GM12892 (cell line): ENCODE measurements at places on chromosomes 7 and 10.

DNA sequence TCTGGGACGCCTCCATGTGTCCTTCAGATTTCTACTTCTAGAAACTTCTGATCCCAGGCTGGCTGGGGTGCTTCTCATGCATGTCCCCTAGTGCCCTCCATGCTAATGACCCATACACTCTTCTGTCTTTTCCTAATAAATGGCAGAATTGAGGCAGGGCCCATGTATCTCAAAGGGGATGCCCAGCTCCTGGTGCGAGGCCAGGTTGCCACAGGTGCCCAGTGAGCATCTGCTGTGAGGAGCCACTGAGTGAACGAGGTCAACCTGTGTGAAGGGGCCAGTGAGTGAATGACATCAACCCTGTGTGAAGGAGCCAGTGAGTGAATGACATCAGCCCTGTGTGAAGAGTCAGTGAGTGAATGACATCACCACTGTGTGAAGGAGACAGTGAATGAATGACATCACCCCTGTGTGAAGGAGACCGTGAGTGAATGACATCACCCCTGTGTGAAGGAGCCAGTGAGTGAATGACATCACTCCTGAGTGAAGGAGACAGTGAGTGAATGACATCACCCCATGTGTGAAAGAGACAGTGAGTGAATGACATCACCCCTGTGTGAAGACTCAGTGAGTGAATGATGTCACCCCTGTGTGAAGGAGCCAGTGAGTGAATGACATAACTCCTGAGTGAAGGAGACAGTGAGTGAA lies 478.9 kb downstream of the PTPRN2 start:
- no peak for DNase-seq

- DNase-seq, result no peak
Measured at GRCh38 chr10:102752266-102752930, 8.7 kb downstream of the WBP1L start.

DNA sequence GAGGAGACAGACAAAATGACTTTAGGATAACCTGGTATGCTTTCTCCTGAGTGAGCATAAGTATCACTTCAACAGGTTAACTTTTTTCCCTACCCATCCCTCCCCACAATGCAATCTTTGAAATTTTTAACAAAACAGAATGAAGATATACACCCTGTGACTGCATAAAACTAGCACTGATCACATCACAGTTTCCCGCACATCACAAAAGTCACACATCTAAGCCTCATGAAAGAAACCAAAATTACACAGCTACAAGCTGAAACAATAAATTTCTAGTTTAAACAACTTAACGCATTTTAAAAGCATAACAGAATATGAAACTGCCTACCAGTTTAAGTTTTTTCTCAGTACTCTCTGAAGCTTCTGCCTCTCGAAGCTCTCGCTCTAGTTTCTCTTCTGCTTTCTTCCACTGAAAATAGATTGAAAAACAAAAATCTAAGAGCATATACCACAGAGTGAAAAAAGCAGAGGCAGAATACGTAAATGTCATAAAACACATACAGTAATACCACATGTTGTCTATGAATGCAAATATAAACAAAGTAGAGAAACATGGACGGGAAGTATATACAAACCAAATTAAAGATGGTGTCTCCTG lies 18.1 kb downstream of the NOC3L start:
- peak; percentile 23 for DNase-seq

GRCh38 chr7:70372768-70373515 lies 759.0 kb upstream of the GALNT17 start:
- DNase-seq, result no peak

DNA sequence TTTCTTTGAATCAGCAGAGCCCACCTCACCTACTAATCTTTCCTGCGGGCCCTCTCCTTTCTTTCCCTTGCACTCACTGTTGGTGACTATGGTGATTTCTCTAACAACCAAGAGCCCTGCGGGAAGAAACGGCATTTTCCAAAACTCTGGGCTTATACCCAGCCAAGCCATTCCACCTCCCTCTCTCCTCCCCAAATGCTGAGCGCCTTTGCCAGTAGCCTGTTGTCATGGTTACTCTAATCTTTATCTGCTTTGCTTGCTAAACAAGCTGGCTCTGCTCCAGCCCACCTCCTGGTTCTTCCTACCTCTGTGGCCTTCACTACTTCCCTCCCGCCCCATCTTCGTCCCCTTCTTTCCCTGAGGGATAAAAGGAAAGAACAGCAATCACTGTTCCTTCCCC lies 86.7 kb downstream of the DGKI start:
- no peak for DNase-seq

DNA sequence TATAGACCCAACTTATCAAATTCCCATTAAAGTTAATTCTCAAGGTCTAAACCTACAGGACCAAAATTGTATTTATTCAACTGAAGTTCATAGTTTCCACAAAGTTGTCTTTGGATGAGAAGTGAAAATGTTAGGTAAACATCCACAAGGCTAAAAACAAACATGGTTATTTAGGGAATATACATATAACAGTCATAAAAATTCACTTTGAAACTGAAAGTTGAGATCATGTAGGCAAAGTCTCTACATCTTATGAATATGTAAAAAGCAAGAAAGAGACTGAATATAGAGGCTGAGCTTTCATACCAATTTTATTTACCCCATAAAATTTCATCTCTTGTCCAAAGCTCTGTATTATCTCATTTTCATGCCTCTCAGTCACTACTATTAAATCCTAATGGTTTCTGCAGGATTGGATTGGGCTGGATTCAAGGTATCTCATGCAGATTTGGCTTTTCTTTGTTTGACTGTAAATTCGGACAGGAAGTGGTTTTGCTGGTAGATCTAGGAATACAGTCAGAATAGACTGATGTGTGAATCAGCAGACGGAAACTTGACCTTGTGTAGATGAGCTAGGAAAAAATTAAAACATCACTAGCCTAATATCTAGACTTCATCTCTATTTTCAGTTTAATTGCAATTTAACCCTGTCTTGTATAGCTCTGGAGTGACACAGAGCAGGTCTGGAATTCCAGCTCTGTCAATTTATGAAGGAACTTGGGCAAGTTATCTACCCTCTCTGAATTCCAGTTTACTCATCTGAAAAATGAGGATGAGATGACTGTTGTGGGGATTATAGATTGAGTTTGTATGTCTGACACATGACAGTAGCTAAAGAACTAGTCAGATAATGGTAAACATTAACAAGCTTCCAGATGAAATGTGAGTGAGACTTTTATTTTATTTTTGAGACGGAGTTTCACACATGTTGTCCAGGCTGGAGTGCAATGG lies 27.3 kb upstream of the SKAP2 start:
- DNase-seq, result no peak

DNA sequence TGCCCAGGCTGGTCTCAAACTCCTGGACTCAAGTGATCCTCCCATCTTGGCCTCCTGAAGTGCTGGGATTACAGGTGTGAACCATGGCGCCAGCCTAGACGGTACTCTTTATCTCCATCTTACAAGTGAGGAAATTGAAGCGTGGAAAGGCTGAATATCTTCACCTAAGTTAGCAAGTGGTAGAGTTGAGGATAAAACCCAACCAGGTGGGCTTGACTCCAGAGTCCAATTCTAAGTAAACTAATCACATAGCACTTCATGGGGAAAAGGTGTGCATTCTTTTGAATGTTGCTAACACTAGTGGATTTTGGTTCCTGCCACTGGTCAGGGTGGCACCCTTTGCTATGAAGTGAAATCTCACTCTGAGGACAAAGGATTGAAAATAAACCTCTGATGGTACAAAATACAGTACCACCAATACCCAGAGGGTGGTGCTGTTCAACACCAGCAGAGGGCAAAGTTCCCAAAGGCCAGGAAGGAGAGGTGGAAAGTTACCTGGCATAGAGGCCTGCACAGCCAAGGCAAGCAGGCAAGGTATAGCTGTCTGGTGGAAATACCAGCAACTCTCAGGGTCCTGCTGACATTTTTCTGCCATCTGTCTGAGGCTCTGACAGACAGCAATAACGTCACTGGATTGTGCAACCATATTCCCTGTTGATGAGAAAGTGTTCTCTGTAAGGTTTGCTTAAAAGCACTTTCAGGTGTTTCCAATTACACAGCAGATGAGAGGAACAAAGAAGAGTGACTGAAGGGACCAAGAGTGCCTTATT lies 17.6 kb downstream of the ZDHHC16 start:
- no peak for DNase-seq

DNA sequence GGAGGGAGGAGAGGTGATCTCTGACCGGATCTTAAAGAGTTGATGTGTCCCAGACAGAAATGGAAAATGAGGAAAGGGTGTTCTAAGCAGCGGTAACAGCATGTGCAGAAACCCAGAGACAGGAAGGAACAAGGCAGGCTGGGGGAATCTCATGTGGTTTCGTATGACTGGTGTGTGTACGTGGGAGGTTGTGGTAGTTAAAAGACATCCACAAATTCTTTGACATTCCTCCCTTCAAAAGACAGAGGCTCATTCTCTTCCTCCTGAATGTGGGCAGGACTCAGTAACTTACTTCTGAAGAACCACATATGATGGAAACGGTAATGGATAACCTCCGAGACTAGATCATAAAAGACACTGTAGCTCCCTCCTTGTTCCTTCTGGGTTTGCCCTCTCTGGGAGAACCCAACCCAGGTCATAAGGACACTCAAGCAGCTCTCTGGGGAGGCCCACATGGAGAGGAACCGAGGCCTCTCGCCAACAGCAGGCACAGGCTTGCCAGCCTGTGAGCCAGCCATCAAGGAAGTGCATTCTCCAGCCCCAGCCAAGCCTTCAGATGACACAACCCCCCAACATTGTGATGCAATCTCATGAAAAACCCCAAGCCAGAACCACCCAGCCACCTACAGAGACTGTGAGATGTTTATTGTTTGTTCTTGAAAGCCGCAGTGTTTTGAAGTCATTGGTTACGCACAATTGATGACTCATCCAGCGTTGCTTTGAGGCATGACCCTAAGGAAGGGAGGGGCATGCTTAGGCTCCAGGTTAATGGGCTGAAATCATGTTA lies 116.0 kb downstream of the SLIT1 start:
- no peak for DNase-seq

DNA sequence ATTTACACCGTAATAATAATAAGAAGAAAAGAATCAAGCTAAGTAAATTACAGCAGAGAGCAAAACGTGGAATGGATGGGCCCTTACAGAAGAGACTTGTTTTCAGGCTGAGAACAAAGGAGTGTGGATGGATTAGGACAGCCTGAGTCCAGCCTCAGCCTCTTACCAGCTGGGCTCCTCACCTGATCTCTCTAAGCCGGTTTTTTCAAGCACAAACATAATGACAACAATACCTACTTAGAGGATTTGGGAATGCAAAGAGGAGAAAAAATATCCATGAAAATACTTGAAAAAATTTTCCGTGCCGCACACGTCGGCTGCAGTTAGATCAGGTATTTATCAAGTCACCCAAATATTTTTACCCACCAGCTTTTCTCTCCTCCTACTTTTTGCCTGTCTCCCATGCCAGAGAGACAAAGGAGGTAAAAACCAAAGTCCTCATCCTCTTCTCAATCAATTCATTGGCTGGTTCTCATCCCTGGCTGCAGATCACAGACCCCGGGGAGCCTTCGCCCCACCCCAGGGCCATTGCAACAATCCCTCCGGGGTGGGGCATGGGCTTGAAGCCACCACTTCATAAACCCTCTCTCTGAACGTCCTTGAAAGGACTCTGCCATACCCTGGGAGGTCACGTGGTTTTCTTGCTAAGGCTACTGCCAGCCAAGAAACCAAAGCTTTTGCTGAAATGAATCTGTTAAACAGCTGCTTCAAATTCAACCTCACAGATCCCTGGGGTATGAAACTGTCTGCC lies 29.7 kb upstream of the GTF2I start:
- DNase-seq, result no peak

DNA sequence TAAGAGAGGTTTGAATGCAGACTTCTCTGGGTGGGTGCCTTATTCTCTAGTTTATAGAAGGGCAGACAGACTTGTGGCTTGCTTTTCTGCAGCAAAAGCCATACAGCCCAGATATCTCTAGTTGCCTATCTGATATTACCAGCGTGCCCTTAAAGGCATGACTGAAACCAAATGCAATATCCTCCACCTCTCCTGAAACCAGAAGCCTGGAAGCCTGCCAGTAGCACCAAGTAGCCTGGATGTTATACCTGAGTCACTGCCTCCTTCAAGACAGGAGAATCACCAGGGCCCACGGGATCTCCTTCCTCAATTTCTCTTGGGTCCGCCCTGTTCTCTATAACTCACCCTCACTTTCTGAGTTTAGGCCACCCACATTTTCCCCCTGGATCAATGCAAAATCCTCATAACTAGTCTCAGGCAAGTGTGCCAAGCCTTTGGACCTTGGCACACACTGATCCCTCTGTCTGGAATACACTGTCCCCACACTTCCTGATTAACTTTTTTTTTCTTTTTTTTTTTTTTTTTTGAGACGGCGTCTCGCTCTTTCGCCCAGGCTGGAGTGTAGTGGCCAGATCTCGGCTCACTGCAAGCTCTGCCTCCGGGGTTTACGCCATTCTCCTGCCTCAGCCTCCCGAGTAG lies 638.4 kb downstream of the GALNT17 start:
- DNase-seq, result no peak

- DNase-seq, result no peak
Measured at GRCh38 chr10:86337121-86337601, 29.4 kb downstream of the GRID1 start.

GRCh38 chr10:99002392-99002791 lies 233.3 kb downstream of the HPSE2 start:
- DNase-seq, result no peak

- no peak for DNase-seq
Measured at GRCh38 chr10:44925811-44926750, 14.9 kb downstream of the TMEM72 start.

DNA sequence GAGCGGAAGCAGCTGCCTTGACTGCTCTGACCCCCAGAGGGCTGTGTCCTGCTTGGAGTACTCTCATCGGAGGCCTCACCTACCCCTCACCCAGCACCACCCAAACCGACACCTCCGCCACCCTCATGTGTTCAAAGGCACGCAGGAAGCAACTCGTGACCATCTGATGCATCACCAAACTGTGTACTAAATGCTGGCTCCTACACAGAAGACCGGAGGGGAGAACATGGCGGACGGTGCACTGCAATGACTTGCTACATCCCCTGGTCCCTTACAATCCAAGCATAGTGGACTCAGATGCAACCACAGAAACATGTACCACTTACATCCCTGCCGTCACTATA lies 3.4 kb downstream of the PDAP1 start:
- DNase-seq, result no peak

DNA sequence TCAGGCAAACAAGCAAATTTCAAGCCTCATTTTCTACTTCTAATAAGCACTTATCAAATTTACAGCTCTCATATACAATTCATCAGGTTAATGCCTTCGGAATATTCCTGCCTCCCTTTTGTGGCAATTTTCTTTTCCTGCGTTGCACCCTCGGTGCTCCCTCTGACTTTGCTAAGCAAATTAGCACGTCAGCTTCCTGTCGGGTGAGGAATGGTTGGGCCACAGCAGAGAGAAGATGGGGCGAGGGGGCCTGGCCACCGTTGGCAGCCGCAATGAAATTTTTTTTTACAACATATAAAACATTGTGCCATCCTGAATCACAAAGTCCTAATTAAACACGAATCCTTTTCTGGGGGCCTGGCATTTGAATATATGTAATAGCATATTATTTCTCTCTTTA lies 28.1 kb downstream of the ELFN1 start:
- DNase-seq, result no peak

DNA sequence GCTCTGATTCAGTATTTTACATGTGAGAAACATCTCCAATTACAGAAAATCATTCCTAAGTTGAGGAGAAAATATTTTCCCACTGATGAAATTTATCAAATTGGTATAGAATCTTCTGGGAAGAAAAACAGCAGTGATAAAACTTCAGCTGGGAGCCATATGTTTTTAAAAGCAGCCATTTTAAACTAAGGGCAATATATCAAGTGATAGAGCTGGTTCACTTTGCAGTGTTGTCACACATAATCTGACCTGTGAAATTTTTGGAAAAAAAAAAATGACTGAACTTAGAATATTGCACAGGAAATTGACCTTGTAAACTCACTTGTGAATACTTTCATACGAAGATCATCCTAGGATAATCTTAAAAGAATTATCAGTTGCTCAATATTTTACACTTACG lies 10.5 kb upstream of the EZH2 start:
- no peak for DNase-seq
